Jurkat, Clone E6-1 (cell line): ENCODE measurements at places on chromosomes 3 and 15.

GRCh38 chr3:14921034-14921616, 26.3 kb upstream of the NR2C2 start:
- peak; percentile 86 for DNase-seq

GRCh38 chr3:124985349-124985748, 50.8 kb upstream of the MUC13 start:
- no peak for DNase-seq

- DNase-seq, result no peak
Measured at GRCh38 chr3:2153053-2153452, 54.4 kb downstream of the CNTN4 start.

- no peak for DNase-seq
Measured at GRCh38 chr3:126684218-126684751, 19.8 kb upstream of the CHCHD6 start.

DNA sequence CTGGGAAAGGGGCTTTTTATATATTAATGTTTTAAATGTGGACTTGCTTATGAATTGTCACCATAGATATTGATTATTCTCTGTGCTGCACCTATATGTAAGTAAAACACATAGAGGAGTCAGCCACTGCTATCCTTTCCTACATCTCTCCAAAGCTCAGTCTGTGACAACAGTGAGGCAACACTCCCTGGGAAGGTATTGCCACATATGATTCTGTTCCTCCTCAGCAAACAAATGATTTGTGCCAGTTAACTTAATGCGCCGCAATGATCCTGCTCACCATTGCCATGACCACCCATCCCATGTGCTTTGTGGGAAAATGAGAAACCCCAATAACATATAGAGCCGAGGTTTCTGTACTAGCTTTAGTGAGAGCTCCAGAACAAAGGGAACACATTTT, 75.1 kb upstream of the FBN1 start:
- no peak for DNase-seq

DNA sequence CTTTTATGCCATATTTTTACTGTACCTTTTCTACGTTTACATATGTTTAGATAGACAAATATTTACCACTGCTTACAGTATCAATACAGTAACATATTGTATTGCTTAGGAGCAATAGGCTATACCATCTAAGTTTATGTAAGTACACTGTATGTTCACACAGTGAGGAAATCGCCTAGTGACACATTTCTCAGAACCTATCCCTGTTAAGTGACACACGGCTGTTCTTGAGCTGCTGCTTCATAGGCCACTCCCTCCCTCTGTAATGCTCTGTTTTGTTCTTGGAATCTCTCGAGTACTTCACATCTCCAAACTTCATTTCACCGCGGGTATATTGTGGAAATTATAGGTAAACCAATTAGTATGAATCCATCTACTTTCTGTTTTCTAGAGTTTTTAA, 13.4 kb upstream of the SELENOT start:
- DNase-seq, result peak; percentile 30

GRCh38 chr3:140406655-140407054, 271.2 kb upstream of the TRIM42 start:
- DNase-seq, result no peak

DNA sequence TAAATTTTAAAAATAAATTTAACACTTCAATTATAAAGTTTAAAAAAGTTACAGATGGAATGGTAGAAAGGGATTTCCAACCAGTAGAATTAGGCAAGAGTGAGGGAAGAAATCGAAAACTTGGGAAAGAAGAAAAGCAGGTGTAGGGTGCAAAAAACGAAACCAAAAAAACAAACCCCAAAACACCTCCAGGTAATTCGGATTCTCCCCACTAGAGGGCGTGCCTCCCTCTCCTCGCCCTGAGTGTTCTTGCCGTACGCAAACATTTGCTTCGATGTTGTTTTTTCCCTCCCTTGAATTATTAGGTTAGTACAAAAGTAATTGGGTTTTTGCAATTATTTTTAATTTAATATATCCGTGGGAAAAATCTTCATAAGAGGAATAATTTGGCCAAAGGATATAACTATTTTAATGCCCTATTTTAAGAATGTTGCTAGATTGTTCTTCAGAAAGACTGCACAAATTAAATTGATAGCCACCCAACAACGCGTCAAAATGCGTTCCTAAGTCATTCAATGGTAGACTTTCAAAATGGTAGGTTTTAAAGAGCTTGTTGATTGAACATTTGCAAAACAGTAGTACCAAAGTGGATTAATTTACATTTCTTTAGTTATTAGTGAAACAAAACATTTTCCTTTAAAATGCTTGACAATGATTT, 63.7 kb downstream of the SLC30A4 start:
- peak; percentile 69 for DNase-seq

- DNase-seq, result no peak
Measured at GRCh38 chr3:109994853-109995252, 657.5 kb upstream of the DPPA4 start.

GRCh38 chr3:183774631-183775030, 50.7 kb downstream of the MAP6D1 start:
- no peak for DNase-seq

GRCh38 chr15:63374686-63375520, 6.7 kb downstream of the CA12 start:
- no peak for DNase-seq

- DNase-seq, result no peak
Measured at GRCh38 chr3:42819351-42819965, 10.2 kb downstream of the ACKR2 start.

GRCh38 chr15:33500432-33501195, 189.8 kb downstream of the RYR3 start:
- no peak for DNase-seq

DNA sequence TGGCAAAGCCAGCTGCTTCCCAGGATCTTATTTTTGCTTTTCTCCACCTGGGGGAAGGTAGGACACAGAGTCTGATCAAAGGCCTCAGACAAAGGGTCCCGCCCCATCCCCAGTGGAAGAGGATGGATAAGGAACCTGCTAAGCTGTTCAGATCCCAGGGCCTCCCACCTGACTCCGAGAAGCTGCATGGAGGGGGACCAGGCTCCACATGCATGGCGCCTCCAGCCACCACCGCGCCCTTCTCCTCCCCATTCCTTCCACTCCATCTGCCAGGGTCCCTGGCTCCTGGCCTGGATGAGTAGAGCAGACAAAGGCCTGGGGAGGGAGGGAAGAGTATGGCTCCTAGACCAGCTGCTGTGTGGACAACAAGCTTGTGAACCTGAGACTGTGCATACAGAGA, 20.0 kb upstream of the CRABP1 start:
- DNase-seq, result no peak

GRCh38 chr15:37218351-37218916, 118.1 kb upstream of the MEIS2 start:
- DNase-seq, result no peak

- DNase-seq, result no peak
Measured at GRCh38 chr15:26970712-26971210, at the start of gene GABRG3. GABRG3 (plus strand) TSS chr15:26971181.

DNA sequence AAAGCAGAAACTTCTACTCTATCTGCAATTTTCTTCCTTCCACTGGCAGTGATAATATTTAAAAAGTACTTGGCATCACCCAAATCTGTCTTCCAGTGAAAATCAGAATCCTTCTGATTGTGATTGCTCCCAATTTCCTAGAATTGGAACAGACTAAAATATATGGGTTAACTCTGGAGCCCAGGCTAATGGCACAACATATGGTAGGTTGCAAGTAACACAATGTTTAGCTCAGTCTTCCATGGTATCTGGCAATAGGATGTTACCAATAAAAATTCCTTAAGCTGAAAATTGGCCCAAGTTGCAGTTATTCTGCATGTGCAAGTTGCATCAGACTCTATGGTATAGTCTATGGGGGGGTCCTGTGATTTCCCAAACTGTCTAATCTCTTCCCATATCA, 273.5 kb upstream of the ADAMTS9 start:
- no peak for DNase-seq

- no peak for DNase-seq
Measured at GRCh38 chr15:41462084-41462795, 31.4 kb upstream of the ITPKA start.

GRCh38 chr3:17932136-17932771, 189.8 kb upstream of the TBC1D5 start:
- no peak for DNase-seq

- DNase-seq, result no peak
Measured at GRCh38 chr3:187002915-187003314, 72.6 kb downstream of the ST6GAL1 start.

- DNase-seq, result no peak
Measured at GRCh38 chr15:100714034-100714748, 111.8 kb downstream of the ASB7 start.

GRCh38 chr15:97009031-97009431, 678.5 kb downstream of the NR2F2 start:
- DNase-seq, result no peak

DNA sequence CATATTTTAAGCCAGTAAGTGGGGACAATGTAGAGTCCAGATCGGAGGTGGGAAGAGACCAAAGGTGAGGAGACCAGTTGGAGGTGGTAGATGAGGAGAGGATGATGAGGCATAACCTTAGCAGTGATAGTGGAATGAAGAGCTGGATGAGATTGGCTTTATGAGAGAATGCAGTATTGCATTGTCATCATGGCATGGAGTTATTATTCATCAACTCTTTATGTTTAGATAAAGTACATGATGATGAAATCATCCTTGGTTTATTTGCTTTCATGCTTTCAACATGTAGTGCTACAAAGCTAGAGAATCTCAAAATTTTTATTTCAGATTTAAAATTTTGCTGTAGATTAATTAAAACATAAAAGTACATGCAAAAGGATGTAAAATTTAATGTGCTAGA, 64.0 kb downstream of the PPM1L start:
- no peak for DNase-seq

DNA sequence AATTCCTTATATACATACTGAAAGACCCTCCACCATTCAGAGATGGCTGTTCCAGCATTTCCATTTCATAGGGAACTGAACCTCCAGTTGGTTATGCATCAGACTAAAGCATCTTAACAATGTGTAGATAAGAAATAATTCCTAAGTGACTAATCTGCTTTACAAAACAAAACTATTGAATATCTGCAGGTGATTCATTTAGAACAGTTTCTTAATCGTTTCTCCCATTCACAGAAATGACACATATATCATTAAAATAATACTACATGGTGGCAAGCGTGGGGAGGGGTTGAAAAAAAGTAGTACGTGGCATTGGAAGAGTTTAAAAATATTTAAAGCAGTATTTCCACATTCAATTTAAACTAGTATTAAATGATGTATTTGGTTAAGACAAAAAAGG, 19.5 kb downstream of the COPS2 start:
- DNase-seq, result no peak

DNA sequence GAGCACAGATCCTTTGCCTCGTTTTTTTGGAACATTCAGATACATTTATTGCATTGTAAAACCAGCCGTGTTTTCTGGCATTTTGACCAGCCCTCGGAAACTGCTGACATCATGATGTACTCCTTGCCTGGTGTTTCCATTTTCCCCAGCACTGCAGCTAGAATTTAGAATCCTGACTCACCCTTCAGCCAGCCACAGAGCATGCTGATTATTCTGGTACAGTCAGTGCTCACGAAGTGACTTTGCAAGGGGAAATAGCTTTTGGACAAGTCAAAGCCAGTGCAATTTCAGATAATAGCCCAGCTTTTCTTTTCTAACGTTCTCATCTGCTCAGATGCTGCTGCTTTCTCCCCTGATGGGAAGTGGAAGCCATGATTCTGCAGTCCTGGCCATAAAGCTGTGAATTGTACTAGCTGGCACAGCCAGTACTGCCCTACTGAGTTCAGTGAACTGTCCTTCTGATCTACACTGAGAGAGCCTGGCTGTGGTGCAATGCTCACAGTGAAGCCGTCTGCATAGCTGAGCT, 12.1 kb upstream of the CNBP start:
- DNase-seq, result no peak

DNA sequence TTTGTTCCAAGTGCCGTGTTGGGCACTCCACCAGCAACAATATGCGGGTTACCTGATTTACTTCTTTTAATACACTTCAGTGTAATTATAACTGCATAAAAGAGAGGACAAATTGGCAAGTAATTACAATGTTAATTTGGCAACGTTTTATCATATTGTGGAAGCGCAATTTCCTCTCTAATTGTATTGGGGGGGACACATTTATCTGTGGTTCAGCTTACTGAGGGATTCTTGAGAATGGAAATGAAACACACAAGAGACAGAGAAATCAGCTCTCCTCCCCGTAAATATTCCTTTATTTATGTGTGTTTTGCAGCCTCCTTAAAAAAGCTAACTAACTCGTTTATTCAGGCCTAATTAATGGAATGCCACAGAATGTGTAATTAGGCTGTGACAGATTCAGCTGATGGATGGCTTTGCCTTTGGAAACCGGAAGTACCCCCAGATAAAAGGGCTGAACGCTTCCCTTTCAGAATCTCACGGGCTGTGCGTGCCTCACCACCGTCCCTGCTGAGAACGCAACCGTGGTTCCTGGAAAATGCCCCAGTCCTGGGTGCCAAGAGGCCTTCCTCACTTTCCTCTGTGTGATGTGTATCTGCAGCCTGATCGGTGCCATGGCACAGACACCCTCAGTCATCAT, 247.1 kb upstream of the ST8SIA2 start:
- no peak for DNase-seq

- DNase-seq, result peak; percentile 25
Measured at GRCh38 chr3:33645060-33645647, 72.9 kb downstream of the CLASP2 start.

- DNase-seq, result no peak
Measured at GRCh38 chr3:81502236-81502635, 259.2 kb downstream of the GBE1 start.

- no peak for DNase-seq
Measured at GRCh38 chr3:33538678-33539339, 98.6 kb upstream of the UBP1 start.

DNA sequence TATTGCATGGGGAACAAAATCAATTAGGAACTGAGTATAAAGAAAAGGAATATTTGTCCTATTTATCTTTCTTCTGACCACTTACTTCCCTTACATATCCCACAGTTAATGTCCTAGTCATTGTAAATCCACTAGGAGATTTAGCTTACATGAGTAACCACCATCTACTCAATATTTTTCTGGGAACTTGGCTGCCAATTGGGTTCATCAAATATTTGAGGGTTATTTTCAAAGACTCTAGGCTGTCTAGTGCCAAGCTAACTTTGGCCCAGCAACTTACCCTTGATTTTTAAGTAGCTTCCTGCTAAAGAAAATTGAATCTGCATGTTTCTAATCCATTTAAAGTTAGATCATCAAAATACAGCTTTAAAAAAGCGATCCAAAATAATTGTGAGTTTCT, 362.5 kb upstream of the EPHA3 start:
- DNase-seq, result no peak

- no peak for DNase-seq
Measured at GRCh38 chr15:63052077-63052841, 9.7 kb downstream of the TPM1 start.

GRCh38 chr15:39948817-39949216, 14.9 kb downstream of the EIF2AK4 start:
- no peak for DNase-seq

GRCh38 chr3:187774185-187774789, 29.0 kb upstream of the BCL6 start:
- no peak for DNase-seq

GRCh38 chr15:26773067-26773877, 406 bp upstream of the GABRB3 start:
- peak; percentile 30 for DNase-seq

- DNase-seq, result no peak
Measured at GRCh38 chr3:62159709-62160092, 213.6 kb downstream of the FEZF2 start.
